ENCODE measurements at places on chromosomes 1 and 21.

DNA sequence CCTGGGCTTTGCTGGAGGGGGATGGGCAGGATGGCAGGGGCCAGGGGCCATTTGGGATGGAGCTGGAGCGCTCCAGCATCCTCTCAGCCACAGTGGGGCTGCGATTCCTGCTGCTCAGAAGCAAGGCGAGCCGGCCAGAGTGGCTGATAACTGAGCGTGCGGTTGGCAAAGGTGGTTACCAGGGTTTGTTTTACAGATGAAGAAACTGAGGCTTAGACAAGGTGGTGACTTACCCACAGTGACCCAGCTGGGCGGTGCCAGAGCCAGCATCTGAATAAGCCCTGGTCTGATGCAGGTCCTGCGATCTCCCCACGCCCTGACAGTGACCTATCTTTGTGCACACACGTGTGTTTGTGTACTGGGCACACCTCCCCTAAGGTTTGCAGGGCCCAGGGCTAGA lies 5.9 kb upstream of the PRXL2B start:
- DNase-seq: no peak

DNA sequence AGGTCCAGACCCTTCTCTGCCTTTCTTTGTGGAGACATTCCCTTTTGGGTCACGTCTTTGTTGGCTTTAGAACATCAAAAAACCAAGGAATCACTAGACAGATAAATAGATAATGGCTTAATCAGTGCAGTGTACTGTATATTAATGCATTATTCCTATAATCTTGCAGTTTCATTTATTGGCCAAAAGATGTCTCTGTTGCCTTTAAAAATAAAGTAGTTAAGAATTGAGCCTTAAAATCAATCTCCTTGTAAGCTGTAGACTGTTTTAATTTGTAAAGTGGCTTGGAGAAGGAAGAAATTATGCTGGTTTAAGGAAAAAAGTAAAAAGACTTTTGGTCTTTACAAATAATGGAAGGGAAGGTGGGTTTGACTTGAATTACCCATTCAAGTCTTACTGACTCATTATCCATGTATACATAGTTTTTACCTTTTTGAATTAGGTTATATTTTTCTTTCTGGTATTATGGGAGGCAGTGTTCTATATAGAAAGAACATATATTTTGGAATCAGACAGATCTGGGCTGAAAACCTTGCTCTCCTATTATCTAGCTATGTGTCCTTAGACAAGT lies 84.6 kb downstream of the VPS13D start:
- no peak for DNase-seq

- DNase-seq: no peak
Observed at GRCh38 chr21:31260790-31261189, 83.3 kb downstream of the TIAM1 start.

GRCh38 chr1:246597340-246597739 lies 31.1 kb downstream of the CNST start:
- DNase-seq: no peak

DNA sequence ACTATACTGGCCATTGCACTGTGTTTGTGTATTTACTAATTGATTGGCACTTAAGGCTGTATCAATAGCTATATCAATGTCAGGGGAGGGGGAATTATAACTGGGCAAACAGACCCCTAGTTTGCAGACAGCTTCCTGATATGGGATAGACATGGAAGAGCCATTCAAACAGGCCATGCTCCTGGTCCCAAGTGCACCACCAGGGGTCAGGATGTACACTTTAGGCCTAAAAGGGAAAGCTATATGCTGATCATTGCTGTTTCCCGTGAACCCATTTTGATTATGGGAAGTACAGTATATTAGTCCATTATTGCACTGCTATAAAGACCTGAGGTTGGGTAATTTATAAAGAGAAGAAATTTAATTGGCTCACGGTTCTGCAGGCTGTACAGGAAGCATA lies 124.9 kb upstream of the BACE2 start:
- no peak for DNase-seq

- DNase-seq: no peak
Observed at GRCh38 chr1:111832521-111833155, 76.9 kb downstream of the DDX20 start.

DNA sequence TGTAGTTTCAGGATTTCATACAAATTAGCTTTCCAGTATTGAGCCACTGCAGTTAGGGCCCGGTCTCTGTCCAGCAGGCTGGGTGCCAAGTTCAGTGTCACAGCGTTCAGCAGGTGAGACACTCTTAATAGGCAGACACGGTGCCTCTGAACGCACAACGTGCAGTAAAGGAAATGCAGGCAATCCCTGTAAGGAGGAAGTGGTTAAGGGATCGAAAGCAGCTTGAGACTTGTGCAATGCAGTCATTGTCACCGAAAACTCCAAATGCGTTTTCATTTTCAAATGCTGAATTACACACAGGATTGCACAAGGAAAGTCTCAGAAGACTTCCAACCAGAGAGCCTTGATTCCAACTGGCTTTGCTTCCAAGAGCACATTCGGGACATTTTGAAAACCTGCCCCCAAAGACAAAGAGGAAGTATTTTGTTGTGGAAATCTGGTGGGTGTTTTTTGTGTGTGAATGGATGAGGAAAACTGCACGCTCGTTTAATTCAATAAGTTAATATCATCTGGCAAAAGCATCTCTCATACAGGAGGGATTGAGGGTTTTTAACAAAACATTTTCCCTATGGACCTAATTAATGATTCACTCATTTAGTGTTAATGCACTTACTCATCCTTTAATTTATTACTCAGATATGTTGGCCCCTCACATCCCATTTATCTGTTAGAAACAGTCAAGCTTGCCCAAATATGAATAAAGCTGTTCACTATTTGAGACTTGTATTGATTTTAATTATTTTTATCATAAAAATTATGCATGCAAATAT lies 61.6 kb downstream of the PTGS2 start:
- DNase-seq: no peak

- DNase-seq: no peak
Observed at GRCh38 chr1:36512842-36513241, 30.1 kb upstream of the CSF3R start.

- peak; percentile 16 for DNase-seq
Observed at GRCh38 chr1:236516929-236517704, 6.7 kb upstream of the LGALS8 start.

DNA sequence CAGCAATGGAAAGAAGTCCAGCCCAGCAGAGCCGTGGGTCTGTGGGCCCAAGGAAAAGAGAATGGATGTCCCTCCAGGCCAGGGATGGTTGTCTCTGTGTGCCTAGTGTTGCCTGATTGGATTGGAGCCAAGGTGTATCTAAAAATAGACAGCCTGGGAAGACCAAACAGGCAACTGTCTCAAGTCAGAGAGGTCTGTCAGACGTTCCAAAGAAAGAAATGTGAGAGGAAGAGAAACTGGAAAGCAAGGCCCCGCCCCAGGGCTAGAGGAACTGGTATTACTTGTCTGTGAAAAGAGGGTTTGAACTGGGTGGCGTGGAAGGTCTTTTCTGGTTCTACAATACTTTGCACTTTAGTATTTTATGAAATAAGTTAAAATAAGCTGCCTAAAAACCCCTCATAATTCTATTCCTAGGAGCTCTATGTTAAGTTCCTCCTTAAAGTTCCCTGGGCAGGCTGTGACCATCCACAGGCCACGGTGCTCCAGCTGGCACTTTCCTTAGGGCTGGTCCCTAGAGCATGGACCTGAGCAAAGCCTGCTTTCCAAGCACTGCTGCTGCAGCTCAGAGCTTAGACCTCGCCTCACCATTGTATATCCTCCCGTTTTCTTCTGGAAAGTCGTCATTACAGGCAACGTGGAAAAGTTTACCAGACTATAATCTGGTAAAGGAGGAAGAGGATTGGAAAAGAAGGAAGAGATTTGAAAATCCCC lies 151.6 kb downstream of the DISC1 start:
- no peak for DNase-seq

DNA sequence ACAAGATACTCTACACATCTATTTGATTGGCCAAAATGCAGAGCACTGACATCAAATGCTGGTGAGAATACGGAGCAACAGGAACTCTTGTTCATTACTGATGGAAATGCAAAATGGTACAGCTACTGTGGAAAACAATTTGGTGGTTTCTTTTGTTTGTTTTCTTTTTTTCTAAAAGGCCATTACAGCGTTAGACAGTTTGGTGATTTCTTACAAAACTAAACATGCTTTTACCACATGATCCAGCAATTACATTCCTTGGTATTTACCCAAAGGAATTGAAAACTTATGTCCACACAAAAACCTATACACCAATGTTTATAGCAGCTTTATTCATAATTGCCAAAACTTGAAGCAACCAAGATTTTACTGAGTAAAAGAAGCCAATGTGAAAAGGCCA lies 66.4 kb upstream of the FBXO28 start:
- no peak for DNase-seq

DNA sequence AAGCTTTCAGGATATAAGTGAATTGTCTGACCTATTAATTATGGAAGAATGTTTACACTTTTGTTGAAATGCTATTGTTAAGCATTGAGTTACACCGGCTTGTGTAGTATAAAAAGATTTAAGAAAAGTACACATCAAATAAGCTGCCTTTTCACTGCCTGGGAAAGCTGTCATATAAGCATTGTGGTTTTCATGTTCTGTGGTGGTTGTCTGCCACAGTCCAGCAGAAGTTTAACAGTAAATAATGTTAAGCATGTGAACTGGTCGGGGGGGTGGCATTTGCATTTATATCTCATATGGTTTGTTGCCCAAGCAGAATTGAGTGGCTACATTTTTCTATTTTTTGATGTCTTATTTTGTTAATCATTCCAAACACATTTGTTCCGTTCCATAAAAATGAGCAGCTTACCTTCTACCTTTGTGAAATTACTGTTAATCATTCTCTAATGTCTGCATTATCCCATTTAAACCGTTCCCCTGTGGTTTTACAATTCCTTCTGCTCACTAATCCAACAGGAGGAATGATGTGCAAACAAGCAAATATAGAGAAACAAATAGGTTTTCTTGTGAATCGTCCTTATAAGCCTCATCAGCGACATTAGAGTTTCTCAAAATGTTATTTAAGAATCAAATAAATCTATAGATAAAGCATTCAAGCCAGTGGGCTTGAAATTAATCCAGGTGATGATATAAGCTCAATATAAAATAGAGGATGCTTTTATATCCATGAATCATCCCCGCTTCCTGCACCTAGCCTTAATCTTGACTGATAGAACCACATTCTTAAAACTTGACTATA lies 160.8 kb upstream of the SAMSN1 start:
- no peak for DNase-seq

- no peak for DNase-seq
Observed at GRCh38 chr1:171506525-171507304, 21.4 kb downstream of the PRRC2C start.

DNA sequence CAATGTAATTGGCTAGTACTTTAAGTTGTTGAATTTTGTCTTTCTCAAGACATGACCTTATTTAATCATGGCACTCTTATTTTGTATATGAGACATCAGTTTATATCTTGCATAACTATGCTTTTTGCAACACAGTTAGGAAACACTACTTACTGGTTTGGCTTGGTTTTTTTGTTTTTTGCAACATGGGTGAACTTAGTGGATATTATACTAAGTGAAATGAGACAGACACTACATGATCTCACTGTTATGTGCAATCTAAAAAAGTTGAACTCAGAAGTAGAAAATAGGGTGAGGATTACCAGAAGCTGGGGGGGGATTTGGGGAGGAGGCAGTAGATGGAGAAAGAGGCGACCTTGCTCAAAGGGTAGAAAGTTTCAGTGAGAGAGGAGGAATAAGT lies 132.1 kb downstream of the PLA2G4A start:
- no peak for DNase-seq

- DNase-seq: no peak
Observed at GRCh38 chr1:96565546-96565945, 156.0 kb upstream of the PTBP2 start.

DNA sequence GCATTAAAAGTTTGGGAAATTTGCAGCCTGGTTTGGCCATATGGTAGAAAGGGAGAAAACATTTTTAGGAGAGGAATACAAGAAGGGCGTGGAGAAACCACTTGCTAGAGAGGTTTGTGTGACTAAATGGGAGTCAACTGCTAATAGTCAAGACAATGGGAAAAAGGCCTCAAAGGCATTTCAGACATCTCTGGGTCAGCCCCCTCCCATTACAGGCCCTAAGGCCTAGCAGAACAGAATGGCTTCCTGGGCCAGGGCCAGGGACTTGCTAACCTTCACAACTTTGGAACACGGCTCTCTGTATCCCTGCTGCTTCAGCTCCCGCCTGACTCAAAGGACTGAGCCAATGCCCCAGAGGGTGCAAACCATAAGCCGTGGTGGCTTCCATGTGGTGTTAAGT lies 752.3 kb upstream of the ADAMTS5 start:
- DNase-seq: no peak

DNA sequence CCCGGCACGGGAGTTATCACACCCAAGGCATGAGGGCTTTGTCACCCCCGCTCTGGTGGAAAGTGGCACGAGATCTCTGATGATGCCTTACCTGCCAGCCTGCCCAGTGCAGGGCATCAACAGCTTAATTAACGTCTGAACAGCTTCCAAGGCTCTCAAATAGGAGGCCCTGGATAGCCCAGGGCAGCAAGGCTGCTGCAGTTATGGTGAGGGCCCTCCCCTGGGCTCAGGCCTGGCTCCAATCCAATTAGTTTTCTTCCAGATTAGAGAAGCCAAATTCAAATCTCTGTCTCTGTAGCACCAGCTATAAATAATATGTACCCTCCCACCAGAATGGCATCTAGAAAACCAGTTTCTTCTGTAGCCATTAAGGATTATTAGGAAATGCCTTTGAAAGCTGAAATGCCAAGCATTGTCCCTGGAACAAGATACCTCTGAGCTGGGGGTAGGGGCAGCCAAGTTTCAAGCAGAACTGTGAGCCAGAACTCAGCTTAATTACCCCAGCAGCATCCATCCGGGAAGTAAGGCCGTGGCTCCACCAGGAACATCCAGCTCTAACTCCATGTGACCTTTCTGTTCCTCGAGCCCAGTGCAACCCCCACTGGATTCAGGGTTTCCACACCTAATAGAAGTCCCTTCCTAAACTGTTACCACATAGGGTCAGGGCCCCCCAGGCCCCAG lies 12.5 kb downstream of the QSOX1 start:
- no peak for DNase-seq
